Calu3 (cell line): ENCODE measurements at places on chromosomes 4 and X.

DNA sequence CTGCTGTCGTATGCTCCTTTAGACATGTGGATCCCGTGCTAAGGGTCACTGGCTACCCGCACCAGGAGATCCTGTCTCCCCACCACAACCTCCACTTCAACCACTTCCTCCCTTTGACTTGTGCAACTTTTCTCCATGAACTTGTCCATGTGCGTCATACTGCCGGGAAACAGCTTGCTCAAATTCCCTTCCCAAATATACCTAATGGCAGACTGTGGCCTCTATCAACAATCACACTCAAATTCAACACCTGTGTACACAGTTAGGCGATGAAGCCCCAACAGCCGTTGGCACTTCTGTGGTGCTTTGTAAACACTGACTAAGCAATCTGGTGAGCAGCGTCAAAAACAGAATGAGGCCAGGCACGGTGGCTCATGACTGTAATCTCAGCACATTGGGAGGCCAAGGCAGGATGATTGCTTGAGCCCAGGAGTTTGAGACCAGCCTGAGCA is 49.5 kb downstream of the CD99L2 start:
- no peak for DNase-seq

GRCh38 chr4:88169298-88169697 is 10.9 kb upstream of the ABCG2 start:
- no peak for DNase-seq

- no peak for DNase-seq
These were observed 243.8 kb upstream of the LDB2 start for GRCh38 chr4:17142232-17142711.

DNA sequence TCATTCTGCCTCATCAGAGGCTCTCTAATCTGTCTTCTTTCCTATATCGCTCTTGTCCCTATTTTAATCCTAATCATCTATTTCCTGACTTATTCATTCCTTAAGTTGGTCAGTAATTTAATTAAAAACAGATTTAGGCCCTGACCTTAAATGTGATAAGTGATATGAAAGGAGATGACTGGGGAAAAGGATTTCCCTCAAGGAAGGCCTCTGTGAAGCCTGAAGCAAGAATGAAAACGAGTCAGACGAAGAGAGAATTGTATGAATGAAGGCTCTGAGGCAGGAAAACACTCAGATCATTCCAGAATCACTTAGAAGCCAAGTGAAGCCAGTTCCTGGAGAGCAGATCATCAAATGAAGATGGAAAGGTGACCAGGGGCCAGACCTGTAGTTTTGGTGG is 22.1 kb downstream of the PKD2 start:
- no peak for DNase-seq

DNA sequence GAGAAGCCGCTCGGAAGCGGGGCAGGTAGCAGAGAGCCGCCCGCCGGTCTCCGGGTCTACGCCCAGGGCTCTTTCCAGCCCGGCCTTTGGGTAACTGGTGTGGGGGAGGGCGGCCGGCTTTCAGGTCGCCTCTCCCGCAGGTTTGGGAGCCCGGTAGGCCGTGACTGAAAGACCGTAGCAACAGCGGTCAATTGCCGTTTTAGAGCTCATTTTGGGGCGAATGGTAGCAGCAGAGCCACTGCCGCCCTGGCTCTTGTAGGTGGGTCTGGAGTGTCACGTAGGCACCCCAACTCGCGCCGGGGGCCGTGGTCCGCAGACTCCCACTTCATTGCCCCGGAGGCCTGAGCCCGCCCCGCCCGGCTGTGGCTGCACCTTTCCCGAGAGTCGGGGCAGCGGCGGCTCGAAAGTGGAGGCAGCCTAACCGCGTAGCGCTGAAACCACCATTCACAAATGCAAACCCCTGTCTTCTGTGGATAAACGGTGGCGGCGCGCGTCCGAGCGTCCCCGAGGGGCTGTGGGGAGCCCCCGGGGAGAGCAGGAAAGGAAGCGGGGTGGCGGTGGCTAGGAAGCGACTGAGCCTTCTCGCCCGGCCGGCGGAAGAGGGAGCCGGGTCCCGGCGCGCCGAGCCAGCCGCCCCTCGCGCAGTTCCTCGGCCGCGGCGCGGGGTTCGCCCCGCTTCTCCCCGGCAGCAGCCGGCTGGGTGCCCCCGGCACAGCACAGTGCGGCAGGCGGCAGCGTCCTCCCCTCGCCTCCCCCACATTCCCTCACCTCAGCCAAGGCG is 2185.1 kb upstream of the TENM3 start:
- DNase-seq, result peak; percentile 36

- DNase-seq, result no peak
These were observed 377 bp downstream of the CHRNA9 start for GRCh38 chr4:40335525-40335894.

DNA sequence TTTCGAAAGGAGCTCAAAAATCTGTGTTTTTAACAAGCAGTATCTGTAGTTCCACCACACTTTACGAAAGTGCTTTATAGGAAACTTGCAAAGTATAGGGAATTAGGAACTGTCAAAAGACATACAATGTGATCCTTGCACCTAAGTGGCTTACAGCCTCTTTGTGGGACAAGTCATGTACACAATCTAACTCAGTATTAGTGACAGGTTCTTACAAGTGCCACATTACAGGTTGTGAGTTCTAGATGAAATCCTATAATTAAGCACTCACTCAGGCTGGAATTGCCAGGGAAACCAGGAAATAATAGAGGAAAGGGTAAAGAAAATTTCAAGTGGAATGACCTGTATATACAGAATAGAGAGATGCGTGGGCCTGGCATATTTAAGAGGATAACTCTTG is 567.3 kb upstream of the ATOH1 start:
- DNase-seq, result no peak

DNA sequence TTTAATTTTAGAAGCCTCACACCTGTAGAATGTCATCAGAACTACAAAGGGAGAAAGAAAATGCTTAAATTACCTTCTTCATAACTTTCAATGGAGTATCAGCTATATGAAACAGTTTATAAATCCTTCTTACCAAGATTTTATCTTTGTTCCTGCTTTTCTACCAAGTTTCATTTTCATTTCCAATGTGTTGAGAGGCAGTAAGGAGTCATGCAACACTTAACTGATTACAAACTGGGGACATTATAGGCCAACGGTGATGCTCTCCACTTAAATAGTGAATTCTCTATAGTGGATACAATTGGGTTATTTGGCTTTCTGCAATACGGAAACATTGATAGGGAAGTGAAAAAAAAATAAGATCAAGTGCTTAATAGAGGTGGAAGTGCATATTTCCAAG is 145.2 kb upstream of the FTHL17 start:
- DNase-seq, result no peak

GRCh38 chrX:44303119-44303518 is 40.4 kb downstream of the EFHC2 start:
- no peak for DNase-seq

DNA sequence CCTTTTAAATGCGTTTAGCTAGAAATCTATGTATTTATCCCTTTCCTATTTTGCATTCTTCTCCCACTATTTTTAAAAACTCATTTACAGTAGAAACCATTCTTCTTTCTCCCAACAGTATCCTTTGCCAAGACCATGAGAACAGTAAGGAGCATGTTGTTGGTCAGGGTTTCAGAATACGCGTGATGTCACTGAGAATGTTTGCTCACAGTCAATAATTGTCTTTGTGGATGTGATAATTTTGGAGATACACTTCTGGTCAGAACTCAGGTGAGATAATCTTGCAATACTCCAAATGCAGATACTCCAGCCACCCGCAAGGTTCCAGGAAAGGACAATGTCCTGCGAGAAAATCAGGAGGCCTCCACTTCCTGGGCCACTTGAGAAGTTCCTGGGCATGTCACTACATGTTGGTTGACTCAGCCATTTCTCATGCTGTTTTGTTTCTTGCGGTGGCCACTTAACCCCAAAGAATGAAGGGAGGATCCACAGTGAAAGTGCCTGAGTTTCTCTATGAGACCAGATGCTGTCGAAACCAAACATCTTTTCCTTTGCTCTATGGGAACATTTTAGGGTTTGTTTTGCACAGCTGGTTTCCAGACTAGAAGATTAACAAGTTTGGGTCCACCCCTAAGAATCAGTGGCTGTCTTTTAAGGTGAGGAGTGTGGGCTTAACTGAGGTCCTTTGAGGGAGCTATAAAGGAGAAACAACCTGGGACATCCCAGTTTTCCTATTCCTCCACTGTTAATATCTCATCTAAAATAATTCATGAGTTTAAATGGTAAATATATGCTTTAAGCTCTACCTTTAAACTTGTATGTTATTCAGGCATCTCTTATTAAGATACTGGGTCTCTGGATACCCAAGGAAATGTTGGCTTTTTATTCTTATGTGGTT is 116.0 kb downstream of the SOWAHB start:
- DNase-seq, result no peak

DNA sequence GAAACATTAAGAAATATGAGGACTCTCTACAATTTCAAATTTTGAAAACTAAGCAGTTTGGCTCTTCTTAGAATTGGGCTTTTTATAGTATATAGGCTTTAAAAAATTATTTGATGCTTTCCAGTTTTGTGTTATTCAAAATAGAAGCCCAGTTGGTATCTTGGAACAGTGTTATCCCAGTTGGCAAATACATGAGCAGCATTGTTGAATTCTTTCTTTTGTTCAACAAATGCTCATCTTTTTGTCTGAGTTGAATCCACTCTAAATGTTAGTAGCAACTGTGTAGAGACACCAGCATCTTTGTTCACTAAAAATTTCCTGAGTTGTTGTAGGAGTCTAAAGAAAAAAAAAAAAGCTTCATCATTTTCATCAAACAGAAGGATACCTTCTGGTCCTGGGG is 41.0 kb upstream of the LIMCH1 start:
- no peak for DNase-seq

- no peak for DNase-seq
These were observed 2.3 kb downstream of the SNCA start for GRCh38 chr4:89834486-89835209.

GRCh38 chr4:6222761-6223292 is 22.5 kb upstream of the JAKMIP1 start:
- no peak for DNase-seq

DNA sequence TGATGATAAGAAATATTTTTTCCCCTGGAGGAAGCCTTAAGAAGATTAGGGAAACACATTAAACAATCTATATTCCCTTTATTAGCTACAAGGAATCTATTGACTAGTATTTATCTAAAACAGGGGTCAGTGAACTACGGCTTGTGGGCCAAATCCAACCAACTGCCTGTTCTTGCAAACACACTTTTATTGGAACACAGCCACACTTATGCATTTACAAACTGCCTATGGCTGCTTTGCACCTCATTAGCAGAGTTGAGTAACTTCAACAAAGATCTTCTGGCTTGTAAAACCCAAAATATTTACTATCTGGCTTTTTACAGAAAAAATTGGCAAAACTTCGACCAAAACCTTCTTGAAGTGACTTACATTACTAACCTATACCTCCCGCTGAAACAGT is 733.9 kb upstream of the FTHL17 start:
- no peak for DNase-seq

DNA sequence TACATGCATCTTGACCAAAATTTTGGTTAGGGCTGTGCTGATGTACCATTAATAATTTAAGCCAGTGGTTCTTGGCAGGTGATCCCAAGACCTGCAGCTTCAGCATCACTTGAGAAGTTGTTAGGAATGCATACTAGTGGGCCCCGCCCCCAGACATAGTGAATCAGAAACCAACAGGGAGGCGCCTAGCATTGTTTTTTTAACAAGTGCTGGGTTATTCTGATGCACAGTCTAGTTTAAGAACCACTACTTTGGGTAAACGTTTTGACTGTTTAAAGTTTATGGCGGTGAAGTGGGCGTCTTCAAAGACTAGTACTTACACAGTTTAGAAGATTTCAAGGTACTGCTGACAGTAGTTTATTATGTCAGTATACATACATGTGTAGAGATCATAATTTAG is 23.6 kb downstream of the FAM199X start:
- DNase-seq, result no peak

DNA sequence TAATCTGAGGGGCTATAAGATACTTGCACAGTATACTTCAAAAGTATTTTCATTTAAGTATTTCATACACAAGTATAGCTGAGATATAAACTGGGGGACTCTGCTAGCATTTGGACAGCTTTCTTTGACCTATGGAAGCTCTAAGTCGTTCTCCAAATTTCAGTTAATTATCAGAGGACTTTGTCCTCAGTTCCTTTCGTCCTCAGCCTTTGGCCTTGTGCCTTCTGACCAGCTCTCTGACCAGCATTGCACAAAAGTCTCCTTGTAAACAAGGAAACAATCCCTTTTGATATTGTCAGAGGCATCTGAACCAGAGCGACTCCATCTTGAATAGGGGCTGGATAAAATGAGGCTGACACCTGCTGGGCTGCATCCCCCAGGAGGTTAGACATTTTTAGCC is 464.0 kb upstream of the FAM241A start:
- DNase-seq, result no peak

DNA sequence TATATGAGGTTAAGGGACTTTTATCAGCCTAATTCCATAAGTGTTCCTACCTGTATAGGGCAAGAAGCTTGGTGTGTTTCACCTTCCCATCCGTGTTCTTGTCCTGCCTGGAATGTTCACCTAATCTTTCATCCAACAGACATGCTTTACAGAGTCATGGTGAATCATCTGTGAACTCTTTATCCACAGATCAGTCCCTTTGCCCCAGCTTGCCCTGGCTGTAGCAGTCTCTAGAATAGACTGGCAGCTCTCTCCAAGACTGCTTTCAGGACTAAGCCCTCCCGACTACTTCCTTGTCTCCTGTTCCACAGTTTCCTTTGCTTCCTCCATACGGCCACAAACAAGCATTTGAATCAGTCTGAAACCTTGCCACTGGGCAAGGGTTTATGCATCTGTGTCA is 177.9 kb upstream of the IL15 start:
- peak; percentile 3 for DNase-seq

- DNase-seq, result no peak
These were observed 3.9 kb downstream of the MAMLD1 start for GRCh38 chrX:150366951-150367545.

- DNase-seq, result peak; percentile 78
These were observed 2.3 kb downstream of the MAML3 start for GRCh38 chr4:140151699-140152012.

GRCh38 chr4:712093-712492 is 6.5 kb downstream of the PCGF3 start:
- no peak for DNase-seq

GRCh38 chrX:2733286-2733685 is 18.6 kb upstream of the XG start:
- no peak for DNase-seq
